ENCODE measurements at places on chromosomes 5 and 9.

DNA sequence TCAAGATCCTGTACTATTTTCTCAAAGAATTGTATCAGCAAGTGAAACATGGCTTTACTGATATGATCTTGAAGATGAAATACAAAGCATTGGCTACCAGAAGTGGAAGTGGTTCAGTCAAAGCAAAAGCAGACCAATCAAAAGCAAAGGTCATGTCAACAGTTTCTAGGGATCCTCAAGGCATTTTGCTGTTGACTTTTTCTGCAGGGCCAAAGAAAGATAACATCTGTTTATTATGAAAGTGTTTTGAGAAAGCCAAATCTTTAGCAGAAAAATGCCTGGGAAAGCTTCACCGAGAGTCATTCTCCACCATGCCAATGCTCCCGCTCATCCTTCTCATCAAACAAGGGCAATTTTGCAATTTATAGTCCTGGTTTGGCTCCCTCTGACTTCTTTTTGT is 90.3 kb upstream of the ACO1 start:
- DNase-seq: no peak

GRCh38 chr9:137273611-137274320 is 3.8 kb upstream of the TOR4A start:
- no peak for DNase-seq

GRCh38 chr5:1654786-1655495 is 131.2 kb upstream of the LPCAT1 start:
- no peak for DNase-seq

DNA sequence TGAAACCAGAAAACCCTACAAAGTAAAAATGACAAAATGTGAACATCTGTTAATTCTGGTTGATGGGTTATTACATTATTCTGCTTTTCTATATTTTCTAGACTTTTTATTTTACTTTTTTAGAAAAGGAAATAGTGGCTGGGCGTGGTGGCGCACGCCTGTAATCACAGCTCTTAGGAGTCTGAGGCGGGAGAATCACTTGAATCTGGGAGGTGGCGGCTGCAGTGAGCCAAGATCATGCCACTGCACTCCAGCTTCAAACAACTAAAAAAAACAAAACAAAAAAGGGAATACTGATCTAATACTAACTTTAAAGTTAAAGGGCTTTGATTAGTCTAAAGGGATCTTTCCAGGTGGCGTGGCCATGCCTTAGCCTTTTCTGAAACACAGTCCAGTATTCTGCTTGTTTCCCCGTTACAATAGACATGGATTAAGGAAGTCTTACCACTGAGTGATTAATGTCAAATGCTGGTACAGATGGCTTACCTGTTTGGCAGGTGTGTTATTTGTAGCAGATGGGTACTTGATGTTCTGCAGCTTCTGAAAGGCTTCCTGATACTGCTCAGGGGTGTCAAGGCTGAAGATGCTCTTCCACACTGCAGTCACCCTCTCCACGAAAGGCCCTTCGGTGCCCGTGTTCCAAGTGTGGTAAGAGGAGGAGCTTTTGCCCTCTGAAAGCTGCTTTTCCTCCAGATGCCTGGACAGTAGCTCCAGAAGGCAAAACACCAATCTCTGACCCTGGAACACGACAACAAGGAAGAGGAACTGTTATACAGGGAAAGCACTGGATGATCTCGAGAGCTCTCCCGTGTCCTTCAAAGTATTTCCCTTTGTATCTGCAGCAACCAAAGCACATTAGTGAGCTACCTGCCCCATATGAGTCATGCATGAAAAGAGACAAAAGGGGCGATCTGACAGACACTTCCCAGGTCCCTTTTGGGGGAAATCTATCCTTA is 37.5 kb downstream of the CNOT8 start:
- DNase-seq: no peak

- DNase-seq: no peak
Observed at GRCh38 chr9:108099854-108100253, 610.3 kb upstream of the KLF4 start.

DNA sequence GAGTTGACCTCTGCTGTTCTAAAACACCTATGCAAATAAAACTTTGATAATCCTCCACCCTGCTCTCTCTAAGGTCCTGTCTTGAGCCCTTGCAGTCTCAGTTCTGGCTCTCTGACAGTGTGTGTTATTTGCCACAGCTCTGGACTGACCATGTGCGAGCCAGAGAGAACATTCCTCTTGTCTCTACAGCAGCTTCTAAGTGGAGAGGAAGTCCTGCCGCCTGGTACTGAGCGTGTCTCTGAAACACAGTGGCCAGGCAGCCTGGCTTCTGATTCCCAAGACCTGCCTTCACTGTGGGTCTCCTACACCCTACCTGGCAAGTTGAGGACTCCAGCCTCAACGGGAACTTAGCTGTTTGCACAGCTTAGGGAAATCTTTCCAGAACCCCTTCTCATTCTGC is 61.6 kb downstream of the ENTREP1 start:
- DNase-seq: no peak

- DNase-seq: no peak
Observed at GRCh38 chr5:116520771-116521170, 53.9 kb downstream of the SEMA6A start.

GRCh38 chr9:97531888-97532376 is 30.5 kb downstream of the TMOD1 start:
- DNase-seq: no peak

DNA sequence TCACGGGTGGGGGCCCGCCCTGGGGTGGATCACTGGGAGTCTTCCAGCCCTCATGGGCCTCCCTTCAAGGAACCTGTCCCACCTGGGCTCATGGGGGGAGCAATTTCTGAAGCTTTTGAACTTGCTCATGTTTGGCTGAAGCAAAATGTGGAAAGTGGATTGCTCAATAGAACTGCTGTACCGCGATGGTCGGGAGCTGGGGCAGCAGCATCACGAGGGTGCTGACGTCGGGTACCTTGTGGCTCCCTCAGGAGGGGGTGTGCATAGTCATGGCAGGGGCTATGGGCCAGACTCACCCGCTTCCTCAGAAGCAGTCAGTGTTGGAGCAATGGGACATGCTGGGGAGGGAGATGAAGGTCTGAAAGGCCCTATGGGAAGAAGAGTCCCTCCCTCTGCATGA is 57.9 kb downstream of the PRRT1B start:
- no peak for DNase-seq
